Calu3 (cell line): ENCODE measurements at places on chromosomes 3 and 15. TPM values are rescaled to one million over a fixed set of nuclear protein-coding genes. Genes with fewer than 3 reads are reported as not detected.

DNA sequence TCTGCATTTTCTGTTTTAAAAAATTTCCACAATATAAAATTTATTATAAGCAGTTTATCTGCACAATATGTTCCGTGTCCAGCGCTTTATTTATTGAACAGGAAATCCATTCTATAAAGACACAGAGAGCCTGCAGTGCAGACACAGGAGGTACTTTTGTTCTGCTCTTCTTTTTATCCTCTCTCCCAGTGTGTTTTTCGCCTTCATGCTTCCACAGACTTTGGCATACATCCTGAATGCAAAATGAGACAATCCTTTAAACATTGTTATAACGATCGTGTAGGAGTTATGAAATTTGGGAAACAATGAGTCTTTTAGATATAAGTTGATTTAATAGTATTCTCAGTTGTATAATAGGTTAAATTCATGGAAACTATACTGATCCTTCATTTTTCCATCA is 749.2 kb downstream of the NAALADL2 start:
- H3K27ac ChIP-seq: no peak overlapping the region
- peaks cover 10% of the 10 kb centered on the region for H3K36me3 ChIP-seq
- H3K4me3 ChIP-seq: no peak overlapping the region
- no peak for DNase-seq
- peaks cover 68% of the 10 kb centered on the region for H3K4me1 ChIP-seq

- H3K4me3 ChIP-seq: no peak overlapping the region
- peaks cover 5% of the 10 kb centered on the region for H3K36me3 ChIP-seq
- no peaks in the 10 kb centered on the region for H3K27me3 ChIP-seq
Measured at GRCh38 chr3:63979093-63979885, 44.0 kb downstream of the PSMD6 start.

DNA sequence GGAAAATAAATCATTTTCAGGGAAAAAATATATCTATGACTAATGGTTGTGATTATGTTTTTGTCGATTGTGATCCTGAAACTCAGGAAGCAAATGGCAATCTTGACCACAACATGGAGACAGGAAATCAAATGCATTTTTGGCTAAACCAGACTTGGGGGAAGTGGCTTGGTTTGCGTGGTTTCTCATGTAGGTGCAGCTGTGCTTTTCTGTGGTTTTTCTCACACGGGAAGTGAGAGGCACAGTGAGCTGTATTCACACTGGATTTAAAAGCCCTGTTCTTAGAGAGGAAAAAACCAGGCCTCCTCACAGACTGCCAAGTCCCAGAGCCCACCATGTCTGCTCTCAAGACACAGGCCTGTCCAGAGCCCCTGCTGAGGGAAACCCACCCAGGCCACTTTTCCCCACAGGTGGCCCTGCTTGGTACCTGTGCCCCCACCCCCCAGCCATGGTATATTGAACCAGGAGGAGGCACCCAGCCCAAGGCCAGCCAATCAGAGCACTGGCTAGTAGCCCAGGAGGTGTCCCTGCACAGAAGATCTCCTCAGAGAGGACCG is 46.1 kb downstream of the BTD start:
- H3K4me1 ChIP-seq: no peaks in the 10 kb centered on the region
- H3K27me3 ChIP-seq: no peaks in the 10 kb centered on the region
- DNase-seq: no peak
- H3K36me3 ChIP-seq: no peaks in the 10 kb centered on the region
- no peak overlapping the region for H3K4me3 ChIP-seq

DNA sequence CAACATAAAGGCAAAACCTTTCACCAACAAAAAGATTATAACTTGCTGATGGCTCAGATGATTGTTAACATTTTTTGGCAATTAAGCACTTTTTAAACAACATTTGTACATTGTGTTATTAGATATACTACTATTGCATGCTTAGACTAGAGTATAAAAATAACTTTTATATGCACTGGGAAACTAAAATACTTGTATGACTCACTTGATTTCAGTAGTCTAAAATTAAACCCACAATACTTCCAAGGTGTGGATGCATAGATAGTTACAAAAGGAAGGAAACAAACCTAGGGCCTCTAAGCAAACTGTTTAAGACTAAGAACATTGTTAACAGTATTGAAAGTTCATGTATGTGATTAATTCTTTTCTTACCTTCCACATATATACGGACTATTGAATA is 1521.5 kb downstream of the OTOL1 start:
- DNase-seq: no peak
- H3K36me3 ChIP-seq: no peaks in the 10 kb centered on the region
- H3K4me3 ChIP-seq: no peak overlapping the region
- no peaks in the 10 kb centered on the region for H3K4me1 ChIP-seq

DNA sequence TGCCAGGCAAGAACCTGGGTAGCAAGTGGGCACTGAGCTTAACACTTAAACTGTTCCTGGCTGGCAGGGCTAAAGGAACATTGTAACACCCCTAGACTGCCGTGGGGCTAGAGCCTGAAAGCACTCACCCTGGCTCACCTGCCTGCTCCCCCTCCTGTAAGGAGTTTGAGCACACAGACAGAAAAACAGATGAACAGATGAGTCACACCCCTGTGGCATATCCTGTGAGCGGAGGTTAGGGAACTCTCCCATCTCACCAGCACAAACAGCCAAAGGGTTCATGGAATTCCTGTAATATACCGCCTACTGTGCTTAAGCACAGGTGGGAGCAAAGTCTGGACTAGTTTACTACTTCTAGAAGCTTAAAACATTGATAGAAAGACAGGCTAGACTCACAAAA is 300.1 kb downstream of the ROBO1 start:
- no peaks in the 10 kb centered on the region for H3K4me1 ChIP-seq
- no peaks in the 10 kb centered on the region for H3K27me3 ChIP-seq

- no peaks in the 10 kb centered on the region for H3K27me3 ChIP-seq
- no peak for DNase-seq
Measured at GRCh38 chr3:100844063-100844936, 135.0 kb downstream of the TFG start.

GRCh38 chr15:60798821-60799220 is 319.9 kb upstream of the ICE2 start:
- DNase-seq: no peak
- H3K27ac ChIP-seq: no peak overlapping the region
- H3K27me3 ChIP-seq: peaks cover 17% of the 10 kb centered on the region
- H3K36me3 ChIP-seq: no peaks in the 10 kb centered on the region
- peaks cover 10% of the 10 kb centered on the region for H3K4me1 ChIP-seq

The PCSK6 gene
- total RNA-seq: 4.0 and 5.1 TPM in 2 replicates

The MNS1 gene
- 25.5 and 37.7 TPM in 2 replicates for total RNA-seq
